ENCODE measurements at places on chromosomes 13 and 19. TPM values are rescaled to one million over a fixed set of nuclear protein-coding genes. Genes with fewer than 3 reads are reported as not detected.

DNA sequence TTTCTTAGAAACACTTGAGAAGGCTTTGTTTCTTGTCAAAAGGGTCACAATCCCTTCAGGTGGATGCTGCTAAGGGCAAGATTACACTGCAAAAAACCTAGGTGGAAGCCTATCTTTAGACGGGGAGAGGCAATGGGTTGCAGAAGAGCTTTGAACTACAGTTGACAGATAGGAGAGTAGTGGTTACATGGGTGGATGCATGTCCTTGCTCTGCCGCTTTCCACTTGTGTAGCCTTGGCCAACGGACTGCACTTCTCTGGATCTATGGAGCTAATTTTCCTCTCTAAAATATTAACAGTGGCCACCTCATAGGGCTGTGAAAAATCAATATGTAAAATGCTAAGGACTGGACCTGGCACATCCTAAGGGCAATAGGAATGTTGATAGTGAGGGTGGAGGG, 980 bp downstream of the BCKDHA start:
- H3K4me3 ChIP-seq, result peak overlapping the region; percentile 79
- H3K27me3 ChIP-seq, result no peaks in the 10 kb centered on the region
- no peaks in the 10 kb centered on the region for H3K36me3 ChIP-seq
- no peak for DNase-seq

GRCh38 chr13:71864094-71864985, 2.7 kb downstream of the DACH1 start:
- H3K27ac ChIP-seq, result no peak overlapping the region
- no peaks in the 10 kb centered on the region for H3K4me1 ChIP-seq
- no peak overlapping the region for H3K4me3 ChIP-seq
- H3K27me3 ChIP-seq, result peaks cover 8% of the 10 kb centered on the region

DNA sequence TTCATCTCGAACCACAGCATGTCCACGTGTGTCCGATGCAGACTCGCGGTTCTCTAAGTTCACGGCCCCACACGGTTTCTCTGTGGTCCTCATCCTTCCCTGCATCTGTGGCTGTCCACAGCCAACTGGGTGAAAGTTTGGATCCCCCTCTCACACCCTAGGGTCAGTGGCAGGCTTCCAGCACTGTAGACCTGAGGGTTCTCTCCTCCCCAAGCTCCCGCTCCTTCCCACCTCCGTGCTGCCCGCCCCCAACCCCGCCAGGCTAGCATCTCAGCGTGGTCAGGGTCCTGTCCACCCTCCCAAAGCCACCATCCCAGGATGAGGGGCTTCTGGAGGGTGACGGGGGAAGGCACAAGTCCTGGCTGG, 3.0 kb downstream of the ANGPTL4 start:
- no peaks in the 10 kb centered on the region for H3K36me3 ChIP-seq
- H3K4me1 ChIP-seq, result no peaks in the 10 kb centered on the region
- no peak overlapping the region for H3K4me3 ChIP-seq
- H3K27ac ChIP-seq, result no peak overlapping the region
- no peaks in the 10 kb centered on the region for H3K27me3 ChIP-seq

DNA sequence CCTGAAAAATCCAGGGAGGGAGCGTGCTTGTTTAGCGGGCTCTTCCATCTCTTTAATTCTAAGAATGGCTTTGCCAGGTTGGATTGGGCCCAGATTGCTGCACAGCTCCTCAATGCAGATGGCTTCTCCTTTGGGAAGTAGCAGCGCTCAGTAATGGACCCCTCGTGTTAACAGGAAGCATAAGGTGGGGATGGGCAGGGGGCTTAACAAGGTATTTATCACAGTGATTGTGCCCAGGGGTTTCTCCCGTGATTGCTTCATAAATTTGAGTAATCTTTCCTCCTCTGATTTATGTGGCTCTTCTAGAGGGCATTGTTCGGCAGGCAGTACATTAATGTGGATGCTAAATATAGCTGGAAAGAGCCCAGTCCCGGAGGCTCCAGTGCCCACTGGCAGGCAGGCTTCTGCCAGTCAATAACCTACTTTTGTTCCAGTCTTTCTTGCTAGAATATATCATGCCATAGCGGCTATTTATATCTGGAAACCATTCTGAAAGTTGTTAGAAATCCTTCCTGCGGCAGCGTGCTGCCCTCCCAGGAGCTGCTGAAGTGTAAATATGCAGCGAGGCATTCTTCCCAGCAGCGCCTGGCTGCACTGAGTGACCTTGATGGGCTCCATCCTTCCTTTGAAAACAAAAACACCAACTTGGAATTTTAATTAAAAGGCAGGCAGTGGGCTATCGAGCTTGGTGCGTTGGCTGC, 65.0 kb downstream of the FGF9 start:
- no peaks in the 10 kb centered on the region for H3K27me3 ChIP-seq
- no peak overlapping the region for H3K4me3 ChIP-seq
- H3K4me1 ChIP-seq, result no peaks in the 10 kb centered on the region
- no peak for DNase-seq

DNA sequence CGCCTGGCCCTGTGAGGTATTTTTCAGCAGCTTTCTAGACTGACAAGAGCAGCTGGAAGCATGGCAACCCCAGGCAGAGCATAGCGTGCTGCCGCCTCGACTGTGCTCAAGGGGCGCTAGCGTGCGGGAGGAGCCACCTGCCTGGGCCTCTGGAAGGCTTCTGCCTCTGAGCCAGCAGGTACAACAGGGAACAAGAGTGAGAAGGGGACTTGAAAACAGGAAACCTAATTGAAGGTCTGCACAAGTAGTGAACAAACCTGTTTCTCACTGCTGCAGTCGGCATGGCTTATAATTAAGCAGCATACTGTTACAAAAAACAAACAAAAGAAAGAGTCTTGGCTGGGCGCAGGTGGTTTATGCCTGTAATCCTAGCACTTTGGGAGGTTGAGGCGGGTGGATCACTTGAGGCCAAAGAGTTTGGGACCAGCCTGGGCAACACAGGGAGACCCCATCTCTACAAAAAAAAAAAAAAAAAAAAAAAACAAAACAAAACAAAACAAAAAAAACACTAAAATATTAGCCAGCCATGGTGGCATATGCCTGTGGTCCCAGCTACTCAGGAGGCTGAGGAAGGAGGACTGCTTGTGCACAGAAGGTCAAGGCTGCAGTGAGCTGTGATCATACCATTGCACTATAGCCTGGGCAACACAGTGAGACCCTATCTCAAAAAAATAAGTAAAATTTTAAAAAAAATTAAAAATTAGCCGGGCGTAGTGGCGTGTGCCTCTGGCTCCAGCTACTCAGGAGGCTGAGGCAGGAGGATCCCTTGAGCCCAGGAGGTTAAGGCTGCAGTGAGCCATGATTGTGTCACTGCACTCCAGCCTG, 12.6 kb upstream of the GARRE1 start:
- H3K36me3 ChIP-seq, result no peaks in the 10 kb centered on the region
- no peak overlapping the region for H3K4me3 ChIP-seq
- H3K4me1 ChIP-seq, result peaks cover 7% of the 10 kb centered on the region
- no peak overlapping the region for H3K27ac ChIP-seq
- DNase-seq, result no peak

ZNF98 gene
- not detected for total RNA-seq

OR7D2 gene
- total RNA-seq, result not detected

Measured in GM12878 (cell line).